CD8-positive, alpha-beta memory T cell (primary cell): ENCODE measurements at places on chromosomes 7 and 10. TPM values are rescaled to one million over a fixed set of nuclear protein-coding genes. Genes with fewer than 3 reads are reported as not detected.

HOXA9 gene
- polyA plus RNA-seq: not detected

PRLHR gene
- polyA plus RNA-seq: not detected

GRCh38 chr10:100106865-100107264, 25.2 kb upstream of the CPN1 start:
- DNase-seq: no peak

DNA sequence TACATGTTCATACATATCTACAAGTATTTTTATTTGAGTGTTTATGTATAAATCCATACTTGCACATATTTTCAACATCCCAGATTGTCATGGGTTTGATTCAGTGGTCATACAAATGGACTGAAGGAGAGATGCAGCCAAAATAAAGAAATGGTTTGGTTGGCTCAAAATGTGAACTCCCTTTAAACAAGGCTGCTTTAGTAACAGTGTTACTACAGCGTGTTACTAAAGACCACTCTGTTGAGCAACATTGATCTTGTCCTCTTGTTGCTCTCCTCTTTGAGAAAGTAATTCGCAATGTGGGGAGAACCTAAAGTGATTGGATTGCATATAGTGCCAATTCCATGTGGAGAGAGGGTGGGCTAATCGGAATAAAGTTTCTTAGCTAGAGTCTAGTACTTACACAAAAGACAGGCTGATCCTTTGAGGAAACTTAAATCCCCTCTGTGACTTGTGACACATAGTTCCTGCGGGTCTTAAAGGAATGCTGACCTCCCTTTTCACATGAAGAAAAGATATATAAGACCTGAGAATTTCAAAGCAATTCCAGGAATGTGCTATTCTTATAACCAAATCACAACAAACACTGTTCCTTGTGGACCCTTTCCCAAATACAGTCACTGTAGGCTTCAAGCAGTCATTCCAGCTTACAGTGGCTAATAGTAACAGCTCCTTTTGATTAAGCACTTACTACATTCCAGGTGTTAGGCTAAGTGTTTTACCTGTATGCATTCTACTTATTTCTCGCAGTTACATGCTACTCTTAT, 144.3 kb downstream of the FZD1 start:
- no peak for DNase-seq

SUMF2 gene
- 151 TPM for polyA plus RNA-seq

MALRD1 gene
- polyA plus RNA-seq: not detected

GRCh38 chr7:31835471-31835870, 148.5 kb downstream of the PPP1R17 start:
- DNase-seq: no peak

DNA sequence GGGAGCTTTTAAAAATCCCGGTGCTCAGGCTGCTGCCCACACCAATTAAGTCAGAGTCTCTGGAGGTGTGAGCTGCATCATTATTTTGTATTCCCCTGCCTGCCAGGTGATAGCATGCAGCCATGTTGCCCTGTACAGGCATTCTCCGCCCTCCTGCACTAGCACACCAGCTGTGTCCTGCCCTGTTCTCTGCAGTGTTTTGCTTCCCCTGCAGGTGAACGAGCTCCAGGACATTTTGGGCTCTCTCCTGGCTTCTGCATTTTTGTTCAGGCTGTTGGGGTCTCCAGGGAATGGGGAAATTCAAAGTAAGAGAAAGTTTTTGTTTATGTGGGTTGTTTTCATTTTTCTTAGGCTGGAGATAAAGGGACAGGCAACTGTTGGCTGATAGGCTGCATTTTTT, 271.0 kb upstream of the COBL start:
- no peak for DNase-seq

DNA sequence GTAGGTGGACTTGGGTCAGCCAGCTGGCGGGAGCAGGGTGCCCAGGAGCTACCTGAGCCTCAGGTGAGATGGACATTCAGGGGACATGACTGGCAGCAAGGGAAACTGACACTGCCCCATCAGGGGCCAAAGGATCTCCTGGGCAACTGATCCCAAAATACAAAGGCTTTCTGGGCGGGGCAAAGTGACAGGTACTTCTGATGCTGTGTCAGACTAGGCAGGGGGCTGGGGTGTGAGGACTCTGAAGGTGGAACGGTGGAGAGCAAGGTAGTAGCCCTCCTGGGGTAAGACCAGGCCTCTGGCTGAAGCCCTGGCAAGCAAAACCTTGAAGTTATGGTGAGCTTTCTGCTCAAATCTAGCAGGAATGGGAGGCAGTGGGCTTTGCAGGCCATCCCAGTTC, 4.4 kb downstream of the OPN4 start:
- DNase-seq: no peak

- DNase-seq: no peak
These were observed 2.2 kb upstream of the HIP1 start for GRCh38 chr7:75740846-75741497.

- DNase-seq: no peak
These were observed 59.0 kb upstream of the TAS2R16 start for GRCh38 chr7:123054357-123055133.

AS3MT gene
- polyA plus RNA-seq: not detected

GRCh38 chr10:9036711-9037204, 982.3 kb downstream of the GATA3 start:
- DNase-seq: no peak

DNA sequence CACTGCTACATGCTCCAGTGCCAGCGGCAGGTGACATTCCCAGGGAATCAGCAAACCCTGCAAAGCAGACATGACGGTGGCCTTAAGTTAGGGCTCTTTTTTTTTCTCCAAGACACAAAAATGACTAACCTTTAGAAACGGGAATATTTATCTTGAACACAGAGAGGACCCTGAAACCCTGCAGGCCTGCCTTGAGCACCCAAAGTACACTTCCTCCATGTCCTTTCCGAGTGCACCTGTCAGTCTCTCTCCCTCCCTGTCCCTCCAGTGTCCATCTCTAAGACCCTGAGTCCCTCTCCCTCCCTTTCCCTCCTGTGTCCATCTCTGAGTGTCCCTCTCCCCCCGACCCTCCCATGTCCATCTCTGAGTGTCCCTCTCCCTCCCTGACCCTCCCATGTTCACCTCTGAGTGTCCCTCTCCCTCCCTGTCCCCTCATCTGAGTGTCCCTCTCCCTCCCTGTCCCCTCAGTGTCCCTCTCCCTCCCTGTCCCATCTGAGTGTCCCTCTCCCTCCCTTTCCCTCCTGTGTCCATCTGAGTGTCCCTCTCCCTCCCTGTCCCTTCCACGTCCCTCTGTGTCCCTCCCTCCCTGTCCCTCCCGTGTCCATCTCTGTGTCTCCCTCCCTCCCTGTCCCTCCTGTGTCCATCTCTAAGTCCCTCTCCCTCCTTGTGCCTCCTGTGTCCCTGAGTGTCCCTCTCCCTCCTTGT, 51.2 kb upstream of the CAMK2B start:
- no peak for DNase-seq

- DNase-seq: no peak
These were observed 765 bp downstream of the CELF2 start for GRCh38 chr10:11018432-11018841.
